ENCODE measurements at places on chromosomes 3 and 15. TPM values are rescaled to one million over a fixed set of nuclear protein-coding genes. Genes with fewer than 3 reads are reported as not detected.

- no peak for DNase-seq
These were observed 44.5 kb downstream of the OSBPL10 start for GRCh38 chr3:31936420-31937060.

DNA sequence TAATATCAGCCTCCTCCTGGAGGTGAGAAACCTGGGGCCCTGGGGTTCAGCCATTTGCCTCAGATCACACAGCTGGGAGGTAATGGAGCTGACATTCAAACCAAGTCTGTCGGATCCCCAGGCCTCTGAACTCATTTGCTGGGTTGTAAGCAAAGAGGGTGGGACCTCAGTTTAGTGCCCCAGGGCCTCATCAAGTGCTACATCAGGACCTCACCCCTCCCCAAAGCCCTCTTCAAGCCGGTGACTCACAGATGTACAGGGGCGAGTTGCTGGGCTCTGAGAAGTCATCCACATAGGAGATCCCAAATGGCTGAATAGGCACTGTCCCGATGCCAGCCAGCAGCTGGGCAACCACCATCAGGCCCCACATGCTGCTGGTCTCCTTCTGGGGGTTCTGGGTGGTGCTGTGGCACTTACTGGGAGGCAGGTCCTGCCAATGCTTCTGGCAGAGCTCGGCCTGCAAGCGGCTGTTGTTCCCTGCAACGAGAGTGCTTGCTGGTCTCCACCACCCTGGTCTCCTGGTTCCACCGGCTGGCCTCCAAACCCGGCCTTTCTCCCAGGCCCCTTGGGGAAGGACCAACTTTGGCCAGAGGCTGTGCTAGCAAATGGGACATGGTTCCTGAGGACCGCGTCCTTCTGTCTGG lies 59.2 kb upstream of the RAB6B start:
- DNase-seq, result no peak

- DNase-seq, result no peak
These were observed 62.5 kb downstream of the SFMBT1 start for GRCh38 chr3:52983336-52983807.

GRCh38 chr15:70569091-70569713 lies 194.2 kb downstream of the UACA start:
- DNase-seq, result peak; percentile 57

- DNase-seq, result no peak
These were observed 59.9 kb downstream of the SUCNR1 start for GRCh38 chr3:151933234-151933853.

Gene ATP10A
- total RNA-seq, result 13.2 TPM

Gene KCNMB3
- 1.2 TPM for total RNA-seq

Gene EFCAB12
- not detected for total RNA-seq

Gene SLC2A2
- not detected for total RNA-seq

Gene TMEM212
- not detected for total RNA-seq

Gene TMEM207
- total RNA-seq, result not detected

Gene GRK7
- total RNA-seq, result not detected

Measured in epithelial cell of proximal tubule (primary cell).